ENCODE measurements at places on chromosomes 2 and 18.

DNA sequence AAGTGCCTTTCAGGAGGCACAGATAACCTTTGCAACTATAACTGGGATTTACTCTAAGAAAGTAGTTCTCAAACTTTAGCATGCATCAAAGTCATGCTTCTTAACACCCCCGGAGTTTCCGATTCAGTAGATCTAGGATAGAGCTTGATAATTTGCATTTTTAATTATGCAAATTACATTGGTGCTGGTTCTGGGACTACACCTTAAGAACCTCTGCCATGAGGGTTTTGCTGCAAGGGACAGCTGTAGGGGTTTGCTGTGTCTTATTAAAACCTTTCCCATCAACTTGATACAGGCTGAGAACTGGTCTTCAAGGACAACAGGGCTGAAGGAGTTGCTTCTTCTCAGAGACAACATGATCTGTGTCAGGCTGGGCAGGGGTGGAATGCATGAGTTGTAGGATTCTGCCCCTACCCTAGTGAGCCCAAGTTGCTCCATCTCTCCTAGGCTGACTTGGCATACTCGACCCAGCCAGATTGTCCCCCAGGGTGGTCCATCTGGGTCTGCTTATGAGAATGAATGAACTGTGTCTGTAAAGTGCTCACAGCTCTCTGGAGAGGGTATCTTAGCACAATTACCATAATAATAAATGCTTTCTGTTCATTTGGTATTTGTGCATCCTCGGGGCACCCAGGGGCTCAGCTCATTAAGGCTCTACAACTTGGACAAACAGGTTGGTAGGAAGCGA is 232.7 kb downstream of the CLIP4 start:
- no peak for DNase-seq

- DNase-seq, result no peak
Measured at GRCh38 chr2:217183471-217183870, 323.6 kb upstream of the TNP1 start.

DNA sequence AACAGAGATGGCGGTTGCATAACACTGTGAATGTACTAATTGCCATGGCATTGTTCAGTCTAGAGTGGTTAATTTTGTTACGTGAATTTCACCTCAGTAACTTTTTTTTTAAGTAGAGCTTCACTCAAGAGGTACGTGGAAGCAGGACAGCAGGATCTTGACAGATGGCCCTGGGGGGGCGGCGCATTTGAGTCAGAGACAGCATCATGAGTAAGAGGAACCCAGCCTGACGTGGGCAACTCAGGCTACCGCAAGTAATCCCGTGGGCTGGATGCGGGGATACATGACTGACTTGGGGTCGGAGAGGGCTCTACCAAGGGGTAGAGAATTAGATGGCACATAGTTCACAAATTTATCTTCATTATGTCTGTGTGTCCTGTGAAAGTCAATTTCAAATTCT is 38.1 kb upstream of the DAPL1 start:
- DNase-seq, result no peak

GRCh38 chr2:208990716-208991115 is 433.1 kb upstream of the MAP2 start:
- DNase-seq, result no peak

DNA sequence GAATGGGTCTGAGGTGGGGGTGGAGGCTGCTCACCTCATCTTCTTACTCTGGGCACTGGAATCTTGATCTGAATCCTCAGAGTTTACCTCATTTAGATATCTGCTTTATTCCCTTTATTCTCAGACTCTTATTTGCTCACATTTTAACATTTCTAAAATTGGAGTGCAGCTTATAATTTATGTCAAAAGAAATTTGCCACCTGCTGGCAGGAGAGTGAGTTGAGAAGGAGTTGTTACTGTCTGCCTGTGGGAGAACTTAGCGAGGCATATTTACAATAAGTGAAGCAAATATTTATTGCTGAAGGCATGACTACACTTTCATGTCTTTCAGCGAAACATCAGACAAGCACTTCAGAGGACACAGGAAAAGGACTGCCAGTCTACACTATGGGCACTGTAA is 16.4 kb upstream of the KIAA2012 start:
- DNase-seq, result no peak

DNA sequence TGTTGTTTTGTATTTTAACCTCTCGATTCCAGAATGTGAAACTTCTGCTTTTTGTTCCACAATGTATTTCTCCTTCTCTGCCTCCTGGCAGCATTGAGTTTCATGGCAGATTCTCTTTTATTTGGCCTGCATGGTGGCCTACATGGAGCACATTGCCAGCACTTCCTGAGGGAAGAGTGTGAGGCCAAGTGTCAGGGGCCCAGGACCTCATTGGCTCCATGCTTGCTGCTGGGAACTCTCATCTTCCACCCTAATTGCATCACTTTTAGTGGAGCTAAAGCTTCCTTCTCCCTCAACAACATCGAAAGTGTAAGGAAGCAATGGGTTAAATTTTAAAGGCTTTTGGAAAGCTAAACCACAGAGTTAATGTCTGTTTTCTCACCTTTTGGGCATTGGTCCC is 9.5 kb downstream of the TRIB2 start:
- DNase-seq, result no peak

DNA sequence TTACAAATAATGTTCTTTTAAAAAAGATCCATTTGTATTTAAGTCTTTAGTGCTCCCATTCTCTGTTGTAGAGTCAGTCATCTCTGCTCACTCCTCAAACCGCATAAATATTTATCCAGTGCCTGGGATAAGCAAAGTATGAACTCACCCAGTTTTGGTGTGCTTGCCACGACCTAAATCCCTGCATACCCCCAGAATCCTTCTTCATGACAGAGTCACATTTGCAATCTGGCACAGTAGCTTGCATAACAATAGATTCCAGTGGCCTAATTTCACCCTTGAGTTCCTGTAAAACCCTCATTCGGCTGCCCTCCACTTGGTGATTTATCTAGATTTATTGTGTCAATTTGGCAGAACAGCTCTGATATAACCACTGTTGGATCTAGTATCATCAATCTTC is 92.9 kb downstream of the DTNA start:
- DNase-seq, result peak; percentile 70

- DNase-seq, result no peak
Measured at GRCh38 chr2:219830353-219830738, 202.9 kb downstream of the SLC4A3 start.

- peak; percentile 10 for DNase-seq
Measured at GRCh38 chr2:44107974-44108373, 60.7 kb upstream of the PPM1B start.

DNA sequence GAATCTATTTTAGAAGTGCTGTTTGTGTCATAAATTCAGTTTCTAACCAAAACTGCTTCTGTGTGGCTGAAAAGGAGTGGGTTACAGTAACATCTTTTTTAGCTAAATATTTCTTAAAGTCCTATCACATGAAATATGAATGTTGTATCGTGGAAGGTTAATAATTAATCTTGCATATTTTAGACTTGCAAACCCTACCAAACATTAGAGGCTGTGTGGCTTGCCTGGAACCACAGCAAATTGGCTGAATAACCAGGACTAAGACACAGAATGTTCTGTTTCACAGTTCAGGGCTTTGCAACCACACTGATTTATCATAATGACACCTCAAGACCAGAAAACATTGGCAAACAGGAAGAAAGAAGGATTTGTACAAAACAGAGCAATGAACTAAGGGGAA is 208.9 kb upstream of the CNTNAP5 start:
- DNase-seq, result no peak

- no peak for DNase-seq
Measured at GRCh38 chr2:188319838-188320237, 28.2 kb downstream of the GULP1 start.

- no peak for DNase-seq
Measured at GRCh38 chr18:45213040-45213333, 402.3 kb upstream of the SLC14A2 start.

DNA sequence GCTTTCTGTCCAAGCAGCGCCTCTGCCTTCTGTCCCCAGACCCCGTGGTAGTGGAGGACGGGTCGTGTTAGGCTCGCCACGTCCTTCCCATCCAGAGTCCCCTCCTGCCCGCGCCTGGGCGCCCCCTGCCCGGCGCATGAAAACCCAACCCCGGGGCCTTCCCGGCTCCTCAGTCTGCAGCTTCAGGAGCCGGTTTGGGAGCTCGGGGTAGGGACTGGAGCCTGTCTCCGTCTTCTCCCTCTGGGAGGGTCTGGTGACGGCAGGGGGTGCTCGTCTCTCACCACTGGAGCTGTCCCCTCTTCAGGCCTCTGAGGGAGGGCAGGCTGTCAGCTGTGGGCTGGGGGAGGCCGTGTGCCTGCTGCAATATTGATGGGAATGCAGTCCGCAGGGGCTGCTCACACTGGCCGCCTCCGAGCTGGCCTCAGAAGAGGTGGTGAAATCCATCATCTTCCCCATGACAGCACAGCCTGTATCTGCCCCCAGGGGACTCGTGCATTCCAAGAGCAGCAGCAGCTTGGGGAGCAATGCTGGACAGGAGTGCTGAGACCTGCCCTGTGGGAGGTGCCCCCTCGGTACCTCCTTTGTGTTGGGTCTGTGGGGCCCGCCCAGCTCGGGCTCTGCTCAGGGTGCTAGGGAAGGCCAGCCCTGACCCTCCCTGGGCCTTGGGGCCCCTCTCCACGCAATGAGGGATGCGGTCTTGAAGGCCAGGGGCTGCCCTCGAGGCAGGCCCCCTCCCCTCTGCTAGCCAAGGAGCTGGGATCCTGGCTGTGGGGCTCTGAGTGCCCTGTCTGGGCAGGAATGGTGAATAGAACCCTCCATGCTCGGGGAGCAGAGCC is 17.8 kb upstream of the KLHL30 start:
- no peak for DNase-seq

GRCh38 chr2:239053801-239054503 is 206.1 kb downstream of the TWIST2 start:
- no peak for DNase-seq

DNA sequence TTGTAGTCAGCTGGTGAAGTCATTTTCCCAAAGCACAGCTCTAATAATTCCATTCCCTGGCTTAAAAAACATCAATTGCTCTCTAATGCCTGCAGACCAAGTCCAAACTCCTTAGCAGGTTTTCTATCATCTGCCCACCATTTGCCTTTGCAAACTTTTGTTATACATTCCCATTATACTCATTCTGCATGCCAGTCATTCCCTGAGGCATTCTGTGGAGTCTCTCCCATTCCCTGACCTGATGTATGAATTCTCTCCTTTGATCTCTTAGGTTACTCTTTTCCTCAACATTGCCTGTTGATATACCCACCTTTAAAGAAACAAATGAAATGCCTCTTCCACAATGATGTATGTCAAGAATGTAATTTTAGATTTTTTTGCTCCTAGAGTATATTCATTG is 852.0 kb upstream of the FSHR start:
- no peak for DNase-seq

GRCh38 chr2:17876590-17876989 is 1.9 kb upstream of the KCNS3 start:
- no peak for DNase-seq

DNA sequence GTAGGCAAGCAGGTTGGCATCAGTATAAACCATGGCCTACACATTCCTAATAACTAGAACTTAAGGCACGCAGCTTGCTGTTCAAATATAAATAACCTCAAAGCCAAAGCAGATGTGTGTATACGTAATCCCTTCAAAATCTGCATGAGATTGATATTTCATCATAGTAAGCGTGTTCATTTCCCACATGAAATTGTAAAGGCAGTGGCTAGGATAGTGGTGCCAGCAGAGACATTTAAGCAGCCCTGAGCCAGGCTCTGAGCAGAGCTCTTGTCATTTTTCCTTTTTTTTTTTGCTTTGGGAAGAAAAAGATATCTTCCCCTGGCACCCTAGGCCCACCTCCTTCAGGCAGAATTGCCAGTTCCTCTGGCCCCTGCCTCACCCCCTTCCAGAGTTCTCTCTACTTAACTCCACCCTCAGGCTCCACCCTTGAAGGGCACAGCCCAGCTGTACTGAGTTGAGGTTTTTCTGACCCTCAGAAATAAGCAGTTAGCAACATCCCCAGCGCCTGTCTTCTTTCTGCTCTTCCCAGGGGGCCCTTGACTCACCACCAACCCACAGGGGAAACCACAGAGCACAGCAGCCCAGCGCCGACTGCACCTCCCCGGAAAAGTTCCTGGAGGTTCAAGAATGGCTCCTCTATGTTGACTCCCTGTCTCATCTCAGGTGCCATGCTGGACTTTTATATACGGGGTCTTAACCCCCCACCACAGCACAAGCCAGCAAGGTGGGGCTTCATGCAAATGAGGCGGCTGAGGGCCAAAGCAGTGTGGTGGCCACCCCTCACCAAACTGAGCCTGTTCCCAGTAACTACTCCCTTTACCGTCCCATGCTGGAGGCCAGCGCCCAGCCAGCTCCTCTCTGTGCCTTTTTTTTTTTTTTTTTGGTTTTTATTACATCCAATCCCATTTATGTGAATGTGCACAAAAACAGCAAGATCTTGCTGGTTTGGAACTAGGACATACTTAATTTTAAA is 84.7 kb downstream of the EHD3 start:
- peak; percentile 83 for DNase-seq

- DNase-seq, result no peak
Measured at GRCh38 chr2:170218931-170219330, 41.0 kb downstream of the MYO3B start.

DNA sequence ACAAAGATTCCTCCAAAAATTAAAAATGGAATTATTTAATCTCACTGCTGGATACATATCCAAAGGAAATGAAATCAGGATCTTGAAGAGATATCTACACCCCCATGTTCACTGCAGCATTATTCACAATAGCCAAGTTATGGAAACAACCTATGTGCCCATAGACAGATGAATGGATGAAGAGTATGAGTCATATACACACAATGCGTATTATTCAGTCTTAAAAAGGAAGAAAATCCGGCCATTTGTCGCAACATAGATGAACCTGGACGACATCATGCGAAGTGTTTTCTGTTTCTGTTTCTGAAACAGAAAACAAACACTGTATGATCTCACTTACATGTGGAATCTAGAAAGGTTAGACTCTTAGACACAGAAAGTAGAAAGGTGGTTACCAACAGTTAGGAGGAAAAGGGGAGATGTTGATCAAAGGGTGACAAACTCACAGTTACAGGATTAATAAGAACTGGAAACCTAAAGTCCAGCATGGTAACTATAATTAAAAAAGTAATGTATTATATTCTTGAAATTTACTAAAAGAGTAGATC is 87.8 kb upstream of the ERBB4 start:
- no peak for DNase-seq

DNA sequence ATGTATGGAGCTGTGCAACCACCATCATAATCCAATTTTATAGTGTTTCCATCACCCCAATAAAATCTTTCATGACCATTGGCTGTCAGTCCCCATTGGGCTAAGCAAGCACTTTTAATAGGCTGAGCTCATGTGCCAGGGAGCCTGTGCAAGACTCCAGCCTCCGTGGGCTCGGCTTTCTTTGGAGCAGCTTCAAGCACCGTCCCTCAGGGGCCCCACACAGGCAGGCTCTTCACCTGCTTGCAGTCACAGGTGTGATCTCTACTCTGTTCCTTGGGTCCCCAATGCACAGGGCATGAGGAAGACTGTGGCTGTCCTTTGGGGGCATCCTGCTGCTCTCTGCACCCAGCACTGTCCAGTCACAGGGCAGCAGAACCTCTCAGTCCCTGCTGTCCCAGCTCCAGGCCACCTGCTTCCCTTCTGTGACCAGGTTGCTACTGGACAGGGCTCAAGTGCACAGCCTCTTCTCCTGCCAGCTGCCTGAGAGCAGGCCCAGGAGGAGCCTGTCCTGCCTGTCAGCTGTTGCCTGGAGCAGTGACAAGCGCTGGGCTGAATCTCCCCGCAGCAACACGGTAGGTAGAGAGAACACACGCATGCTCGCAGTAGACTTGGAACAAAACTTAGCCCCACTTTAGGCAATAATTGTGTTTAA is 40.7 kb upstream of the TMEM131 start:
- DNase-seq, result no peak

GRCh38 chr2:110886826-110887573 is 154.6 kb downstream of the ACOXL start:
- DNase-seq, result no peak

- no peak for DNase-seq
Measured at GRCh38 chr2:168685600-168686451, 116.6 kb upstream of the NOSTRIN start.
